ENCODE measurements at places on chromosomes 2 and 18. TPM values are rescaled to one million over a fixed set of nuclear protein-coding genes. Genes with fewer than 3 reads are reported as not detected.

The CREG2 gene
- 0.37 TPM for total RNA-seq

The L3MBTL4 gene
- total RNA-seq = 13.2 TPM

- peak; percentile 20 for DNase-seq
Measured at GRCh38 chr2:161954103-161954502, 119.9 kb downstream of the DPP4 start.

GRCh38 chr2:25972049-25972823 is 10.1 kb downstream of the KIF3C start:
- DNase-seq = no peak

GRCh38 chr18:48841381-48842258 is 109.1 kb downstream of the SMAD7 start:
- DNase-seq = no peak

- DNase-seq = peak; percentile 59
Measured at GRCh38 chr2:61658841-61659780, 121.0 kb upstream of the XPO1 start.

The UPP2 gene
- not detected for total RNA-seq

DNA sequence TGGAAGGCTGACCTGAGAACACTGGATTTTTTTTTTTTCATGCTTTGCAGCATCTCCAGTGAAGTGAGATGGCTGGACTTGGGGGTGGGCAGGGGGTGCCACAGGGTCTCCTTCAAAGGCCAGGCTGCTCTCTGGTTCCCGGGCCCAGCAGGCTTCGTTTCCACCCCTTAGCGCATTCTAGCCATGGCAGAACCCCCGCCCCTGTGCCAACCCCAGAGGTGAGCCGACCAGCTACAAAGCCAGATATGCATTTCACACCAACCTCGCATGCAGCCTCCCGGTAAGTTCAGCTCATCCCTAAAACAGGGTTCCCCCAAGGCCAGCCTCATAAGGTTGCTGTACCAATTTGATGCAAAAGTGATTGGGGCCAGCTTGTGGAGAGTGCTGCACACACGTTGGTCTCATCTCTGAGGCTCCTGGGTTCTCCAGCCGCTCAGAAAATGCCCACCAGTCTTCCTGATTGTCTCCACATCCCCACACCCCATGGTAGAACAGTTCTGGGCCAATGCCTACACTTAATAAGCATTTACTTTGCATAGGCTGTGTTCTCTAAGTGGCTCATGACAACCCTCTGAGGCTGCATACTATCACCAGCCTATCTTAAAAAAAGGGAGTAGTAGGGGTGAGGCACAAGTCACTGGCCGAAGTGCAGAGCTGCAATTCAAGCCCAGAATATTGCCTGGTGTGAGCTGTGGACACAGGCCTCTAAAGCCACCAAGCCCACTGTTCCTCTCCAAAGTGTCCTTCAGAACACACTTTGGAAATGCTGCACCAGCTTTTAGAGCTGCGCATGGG is 23.3 kb downstream of the SMAD7 start:
- no peak for DNase-seq

- DNase-seq = no peak
Measured at GRCh38 chr2:226190479-226191252, 609.0 kb downstream of the IRS1 start.

GRCh38 chr2:158795195-158795924 is at the start of gene DAPL1:
TSS of gene DAPL1 (plus strand) at chr2:158795317. CDS start at chr2:158795373, 56 bp downstream.
- peak; percentile 46 for DNase-seq

DNA sequence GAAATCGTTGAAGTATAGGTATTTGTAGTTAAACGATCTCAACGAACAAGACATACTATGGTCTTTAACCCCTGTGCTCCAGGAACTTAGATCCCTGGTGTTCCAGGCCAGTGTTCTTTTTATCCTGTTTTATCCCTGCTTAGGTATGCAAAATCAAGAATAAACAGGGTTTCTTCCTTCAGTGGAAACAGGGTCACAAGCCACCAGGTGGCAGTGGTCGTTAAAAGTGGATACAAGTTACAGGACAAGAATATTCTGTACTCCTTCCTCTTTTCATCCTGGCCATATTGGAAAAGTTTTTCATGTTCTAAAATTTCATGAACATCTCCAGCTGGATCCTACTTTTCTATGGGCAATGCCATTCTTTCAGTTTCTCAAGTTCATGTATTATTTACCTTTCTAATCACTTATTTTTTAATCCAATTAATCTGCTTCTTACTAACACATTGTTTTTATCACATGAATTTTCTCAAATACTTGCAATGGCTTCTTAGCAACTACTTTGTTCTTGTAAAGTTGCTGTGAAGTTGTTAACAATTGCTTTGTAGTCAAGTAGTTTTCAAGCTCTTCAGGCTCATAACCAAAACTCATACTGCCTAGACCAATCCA is 16.4 kb upstream of the HNMT start:
- peak; percentile 79 for DNase-seq

- no peak for DNase-seq
Measured at GRCh38 chr2:15271276-15271675, 289.9 kb downstream of the NBAS start.

- DNase-seq = no peak
Measured at GRCh38 chr2:46490521-46491141, 11.3 kb downstream of the TMEM247 start.

- DNase-seq = no peak
Measured at GRCh38 chr2:127818241-127818640, 7.3 kb upstream of the WDR33 start.

DNA sequence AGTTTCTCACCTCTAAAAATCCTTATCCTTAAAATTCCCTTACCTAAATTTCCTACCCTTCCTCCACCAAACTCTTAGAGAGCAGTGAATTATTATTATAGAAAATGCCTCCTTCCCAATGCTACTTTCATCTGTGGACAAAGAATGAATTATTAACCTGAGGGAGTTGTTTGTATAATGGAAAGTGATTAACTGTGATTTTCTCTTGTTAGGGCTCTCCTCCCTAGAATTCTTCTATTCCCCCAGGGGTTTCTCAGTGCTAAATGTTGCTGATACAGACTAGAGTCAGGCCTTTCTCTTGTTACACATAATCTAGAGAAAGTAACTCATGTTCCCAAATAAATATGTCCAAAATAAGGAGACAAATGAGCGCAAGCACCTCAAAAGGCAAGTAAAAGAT is 23.3 kb downstream of the EPB41L5 start:
- DNase-seq = no peak

The TMEM17 gene
- total RNA-seq = 0.87 TPM

The GULP1 gene
- 129 TPM for total RNA-seq

DNA sequence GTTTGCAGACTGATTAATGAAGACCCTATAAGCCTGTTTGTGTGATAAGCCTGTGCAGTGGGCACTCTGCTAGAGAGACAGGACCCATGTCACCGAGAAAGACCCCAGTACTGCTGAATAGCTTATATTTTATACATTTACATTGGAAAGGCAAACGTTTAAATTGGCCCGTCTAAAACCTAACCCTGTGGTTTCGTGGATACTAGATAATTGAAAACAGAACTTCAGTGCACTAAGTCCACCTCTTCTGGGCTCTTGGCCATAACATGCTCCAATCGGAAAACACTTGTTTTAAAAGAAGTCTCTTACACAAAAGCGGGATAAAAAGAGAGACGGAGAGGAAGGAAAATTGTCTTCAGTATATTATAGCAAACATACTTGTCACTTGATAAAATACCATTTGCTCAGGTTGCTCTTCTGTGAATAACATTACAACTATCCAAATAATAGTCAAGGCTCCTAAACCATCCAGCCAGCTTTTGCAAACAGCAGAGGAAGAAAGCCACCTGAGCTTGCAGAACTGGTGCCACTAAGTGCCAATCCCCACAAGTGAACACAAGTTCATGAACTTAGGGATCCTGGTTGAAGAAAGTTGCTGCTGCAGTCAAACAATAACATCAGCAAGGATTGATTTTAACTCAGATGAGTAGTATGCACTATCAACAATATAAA is 218.4 kb upstream of the FN1 start:
- no peak for DNase-seq

DNA sequence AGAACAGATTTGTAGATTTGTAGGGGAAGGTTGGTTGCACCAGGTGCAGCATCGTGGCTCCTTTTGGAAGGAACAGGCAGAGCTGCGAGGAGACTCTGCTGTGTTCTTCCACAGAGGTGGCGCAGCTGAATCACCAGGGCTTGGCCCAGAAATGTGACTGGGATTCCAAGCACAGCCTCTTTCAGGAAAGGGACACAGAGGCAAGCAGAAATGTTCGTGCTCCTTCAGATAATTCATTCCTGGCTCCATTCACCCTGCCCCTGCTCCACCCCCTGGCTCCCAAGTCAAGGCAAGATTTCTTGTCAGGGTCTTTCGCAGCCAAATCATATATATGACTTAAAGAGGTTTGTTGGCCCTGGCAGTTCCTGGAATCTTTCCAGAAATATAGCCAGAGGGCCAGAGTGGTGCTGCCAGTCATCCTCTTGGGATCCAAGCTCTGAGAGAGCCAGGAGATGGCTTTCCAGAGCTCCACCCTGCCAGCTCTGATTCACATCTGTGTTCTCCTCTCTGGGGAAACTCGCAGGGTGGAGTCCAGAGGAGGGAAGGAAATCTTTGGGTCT is 203.9 kb upstream of the TANK start:
- DNase-seq = no peak

DNA sequence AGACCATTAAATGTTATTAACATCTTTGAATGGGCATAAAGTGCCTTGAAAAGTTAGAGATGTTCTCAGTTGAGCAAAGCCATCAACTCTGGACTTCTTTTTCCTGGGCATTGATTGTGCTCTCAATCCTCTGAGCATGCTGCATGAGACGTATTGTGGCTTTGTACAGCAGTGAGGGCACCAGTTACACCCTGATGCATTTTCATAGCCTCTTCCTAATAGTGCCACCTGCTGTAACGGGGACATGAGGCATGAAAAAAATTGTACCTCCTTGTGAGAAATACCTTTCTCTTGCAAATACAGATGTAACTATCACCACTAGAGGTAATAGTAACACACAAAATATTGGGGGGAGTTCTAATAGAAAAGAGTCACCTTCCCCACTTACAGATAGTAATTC is 697.5 kb downstream of the TMEM182 start:
- DNase-seq = peak; percentile 12

- no peak for DNase-seq
Measured at GRCh38 chr18:11293794-11294193, 144.4 kb upstream of the PIEZO2 start.

- peak; percentile 12 for DNase-seq
Measured at GRCh38 chr18:40075616-40076015, 1879.4 kb upstream of the PIK3C3 start.

DNA sequence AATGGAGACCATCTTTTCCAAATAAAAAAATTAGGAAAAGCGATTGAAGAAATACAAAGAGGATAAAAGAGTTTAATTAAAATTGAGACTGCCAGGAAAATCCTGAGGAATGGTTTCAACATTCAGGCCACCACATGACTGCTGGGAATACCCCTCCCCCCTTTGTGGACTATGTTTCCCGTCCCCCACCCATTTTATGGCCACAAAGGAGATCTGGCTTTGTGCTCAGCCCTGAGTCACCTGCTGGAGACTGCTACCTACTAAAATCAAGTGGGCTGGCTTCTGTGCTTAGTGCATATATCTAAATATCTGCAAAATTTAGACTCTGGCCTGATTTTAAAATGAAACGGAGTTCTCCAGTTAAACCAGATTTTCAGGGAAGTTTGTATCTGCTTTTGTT is 10.1 kb downstream of the RND3 start:
- no peak for DNase-seq

The MRO gene
- 0.45 TPM for total RNA-seq

GRCh38 chr2:61380056-61380881 is 90.6 kb downstream of the USP34 start:
- no peak for DNase-seq

The MOGAT1 gene
- not detected for total RNA-seq

DNA sequence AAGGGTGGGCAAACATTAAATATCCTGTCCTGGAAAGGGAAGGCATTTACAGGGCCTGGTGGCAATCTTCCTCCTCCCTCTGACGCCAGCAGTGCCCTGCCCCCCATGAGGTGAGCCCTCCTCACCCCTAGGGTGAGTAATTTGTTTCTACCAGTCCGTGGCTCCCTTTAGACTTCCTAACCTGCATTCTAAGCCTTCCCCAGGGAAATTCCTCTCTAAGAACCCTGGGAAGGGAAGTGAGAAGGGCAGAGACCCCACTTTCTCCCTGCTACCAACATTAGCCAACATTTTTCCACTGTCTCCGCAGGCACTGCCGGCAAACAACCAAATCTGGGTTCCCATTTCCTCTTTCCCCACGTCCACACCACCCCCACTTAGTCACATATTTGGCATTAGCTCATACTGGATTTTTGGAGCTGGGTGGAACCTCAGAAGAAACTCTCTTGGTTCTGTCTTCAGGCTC is 69.3 kb downstream of the NRP2 start:
- no peak for DNase-seq

The ASXL3 gene
- 5.0 TPM for total RNA-seq

The RGPD8 gene
- total RNA-seq = 6.4 TPM

GRCh38 chr2:64866797-64867196 is 122.4 kb upstream of the SLC1A4 start:
- DNase-seq = no peak

The LRRC30 gene
- total RNA-seq = not detected

The MOCOS gene
- total RNA-seq = 0.45 TPM

The GPR35 gene
- 21.9 TPM for total RNA-seq

DNA sequence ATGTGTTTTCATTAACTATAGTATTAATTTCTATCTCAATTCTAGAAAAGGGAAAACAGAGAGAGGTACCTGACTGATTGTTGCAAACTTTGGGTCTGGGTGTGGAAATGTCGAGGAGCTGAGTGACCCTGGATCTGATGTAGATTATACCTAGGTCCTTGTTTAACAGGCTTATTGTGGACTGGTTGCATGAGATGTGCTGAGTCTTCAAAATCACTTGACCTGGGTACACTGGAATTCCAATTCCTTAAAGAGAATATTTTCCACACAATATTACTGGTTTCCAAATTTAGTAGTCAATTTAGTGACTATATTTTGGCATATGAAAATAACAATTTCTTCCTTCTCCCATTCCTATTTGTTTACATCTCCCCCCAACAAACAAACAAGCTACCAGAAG is 13.6 kb downstream of the DUSP11 start:
- DNase-seq = no peak

The CTLA4 gene
- 2.0 TPM for total RNA-seq

GRCh38 chr2:98434492-98434891 is 10.2 kb upstream of the INPP4A start:
- DNase-seq = no peak

GRCh38 chr2:38381381-38382143 is 4.5 kb upstream of the ATL2 start:
- no peak for DNase-seq

DNA sequence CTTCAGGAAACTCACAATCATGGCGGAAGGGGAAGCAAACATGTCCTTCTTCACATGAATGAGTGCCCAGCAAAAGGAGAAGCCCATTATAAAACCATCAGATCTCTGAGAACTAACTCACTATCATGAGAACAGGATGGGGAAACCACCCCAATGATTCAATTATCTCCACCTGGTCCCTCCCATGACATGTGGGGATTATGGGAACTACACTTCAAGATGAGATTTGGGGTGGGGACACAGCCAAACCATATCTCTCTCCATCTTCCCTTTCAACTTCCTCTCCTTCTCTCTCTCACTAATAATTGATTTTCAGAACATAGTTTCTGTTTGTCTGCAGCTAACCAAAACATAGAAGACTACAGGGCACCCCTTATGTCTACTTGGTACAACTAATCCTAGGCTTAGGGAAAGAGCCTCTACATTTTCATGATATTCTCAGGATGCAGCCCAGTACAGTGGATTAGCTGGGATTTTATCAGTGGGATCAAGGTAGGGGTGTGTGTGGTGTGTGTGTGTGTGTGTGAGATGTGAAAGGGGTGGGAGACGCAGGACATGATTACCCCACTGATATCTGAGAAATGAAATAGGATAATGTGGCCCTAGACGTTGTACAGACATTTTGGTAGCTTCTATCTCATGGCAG is 2.8 kb upstream of the ATF2 start:
- no peak for DNase-seq
